ENCODE measurements at places on chromosomes 16 and 17. TPM values are rescaled to one million over a fixed set of nuclear protein-coding genes. Genes with fewer than 3 reads are reported as not detected.

GRAPL gene
- total RNA-seq = 0.37 TPM

CHST4 gene
- 2.4 TPM for total RNA-seq

KRTAP1-5 gene
- total RNA-seq = not detected

EVI2B gene
- not detected for total RNA-seq

TMEM238L gene
- total RNA-seq = not detected

HOXB6 gene
- total RNA-seq = 27.9 TPM

KRT40 gene
- total RNA-seq = not detected

GRCh38 chr16:84065536-84066132, 23.0 kb upstream of the SLC38A8 start:
- peaks cover 18% of the 10 kb centered on the region for H3K36me3 ChIP-seq
- no peaks in the 10 kb centered on the region for H3K4me1 ChIP-seq
- H3K27ac ChIP-seq = no peak overlapping the region
- no peak overlapping the region for H3K4me3 ChIP-seq
- DNase-seq = peak; percentile 42
- no peaks in the 10 kb centered on the region for H3K27me3 ChIP-seq

DNA sequence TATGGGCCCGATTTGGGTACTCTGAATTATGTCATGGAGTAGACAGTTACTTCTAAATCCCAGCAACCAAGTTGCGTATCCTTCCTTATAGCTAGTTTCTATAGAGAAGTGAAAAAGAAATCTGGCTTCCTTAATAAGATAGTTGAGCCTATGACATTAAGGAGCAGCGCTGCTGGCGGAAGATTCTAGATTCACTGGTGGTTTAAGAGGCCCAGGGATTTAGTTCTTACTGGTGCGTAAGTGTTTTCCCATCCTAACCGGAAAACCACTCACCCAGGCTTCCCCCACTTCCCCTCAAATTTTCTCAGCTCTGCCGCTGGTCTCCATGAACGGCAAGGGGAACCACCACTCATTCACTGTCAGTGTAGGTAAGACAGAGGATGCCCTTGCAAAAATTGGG, 230.4 kb downstream of the CPPED1 start:
- H3K27ac ChIP-seq = no peak overlapping the region
- H3K36me3 ChIP-seq = no peaks in the 10 kb centered on the region
- no peak for DNase-seq
- no peak overlapping the region for H3K4me3 ChIP-seq

DNA sequence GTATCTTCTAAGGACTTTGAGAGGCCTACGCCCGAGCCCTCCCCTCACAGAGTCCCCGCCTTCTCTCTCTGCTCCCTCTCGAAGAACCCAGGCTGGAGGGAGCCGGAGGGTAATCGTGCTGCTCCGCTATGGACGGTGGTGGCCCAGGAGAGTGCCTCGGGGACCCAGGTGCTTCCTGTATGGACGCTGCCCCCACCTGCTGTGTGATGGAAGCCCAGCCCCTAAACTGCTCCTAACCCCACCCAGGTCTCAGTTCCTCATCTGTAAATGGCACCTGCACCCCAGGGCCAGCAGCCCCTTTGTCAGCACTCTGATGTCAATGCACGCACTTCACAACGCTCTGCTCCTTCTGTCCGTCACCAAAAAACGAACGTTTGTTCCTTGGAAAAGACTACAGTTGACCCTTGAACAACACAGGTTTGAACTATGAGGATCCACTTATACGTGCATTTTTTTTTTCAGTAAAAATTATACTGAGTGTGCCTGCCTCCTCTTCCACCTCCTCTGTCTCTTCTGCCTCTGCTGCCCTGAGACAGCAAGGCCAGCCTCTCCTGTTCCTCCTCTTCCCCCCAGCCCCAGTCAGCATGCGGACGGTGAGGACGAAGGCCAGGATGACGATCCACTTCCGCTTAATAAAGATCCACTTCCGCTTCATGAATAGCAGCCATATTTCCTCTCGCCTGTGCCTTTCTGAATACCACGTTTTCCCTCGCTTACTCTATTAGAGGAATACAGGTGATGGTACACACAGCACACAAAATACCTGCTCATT, 118.3 kb downstream of the BANP start:
- no peaks in the 10 kb centered on the region for H3K4me1 ChIP-seq
- H3K27ac ChIP-seq = no peak overlapping the region
- no peaks in the 10 kb centered on the region for H3K36me3 ChIP-seq

- no peak overlapping the region for H3K4me3 ChIP-seq
- H3K27me3 ChIP-seq = no peaks in the 10 kb centered on the region
- H3K4me1 ChIP-seq = no peaks in the 10 kb centered on the region
- H3K27ac ChIP-seq = no peak overlapping the region
- DNase-seq = no peak
These were observed 16.0 kb upstream of the KCNJ16 start for GRCh38 chr17:70059071-70059470.

GRCh38 chr17:14619821-14620220, 318.9 kb downstream of the HS3ST3B1 start:
- DNase-seq = no peak
- H3K4me1 ChIP-seq = no peaks in the 10 kb centered on the region
- no peak overlapping the region for H3K4me3 ChIP-seq
- H3K36me3 ChIP-seq = no peaks in the 10 kb centered on the region

DNA sequence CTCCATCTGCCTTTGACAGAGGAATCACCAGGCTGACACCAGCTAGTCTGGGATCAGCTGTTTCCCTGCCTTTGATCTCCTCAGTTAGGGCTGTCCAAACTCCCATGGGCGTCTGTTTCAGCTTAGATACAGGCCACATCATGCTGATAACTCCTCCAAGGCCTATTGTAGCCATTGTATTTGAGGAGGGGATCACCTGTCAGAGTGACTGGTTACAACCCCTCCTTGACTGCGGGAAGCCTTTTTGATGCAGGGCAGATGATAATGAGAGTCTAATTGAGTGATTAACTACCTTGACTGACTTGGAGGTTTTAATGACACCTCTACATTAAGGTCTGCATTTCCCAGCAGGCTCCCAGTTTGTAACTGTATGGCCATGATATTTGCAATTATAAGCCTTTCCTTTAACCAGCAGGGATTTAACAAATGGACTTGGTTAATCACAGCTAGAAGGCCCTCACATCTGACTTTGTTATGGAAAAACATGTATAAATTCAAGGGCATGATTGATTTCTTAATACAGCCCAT, 863.5 kb downstream of the KCNJ2 start:
- DNase-seq = no peak
- no peak overlapping the region for H3K4me3 ChIP-seq
- H3K36me3 ChIP-seq = no peaks in the 10 kb centered on the region
- H3K27me3 ChIP-seq = no peaks in the 10 kb centered on the region
- H3K27ac ChIP-seq = no peak overlapping the region

DNA sequence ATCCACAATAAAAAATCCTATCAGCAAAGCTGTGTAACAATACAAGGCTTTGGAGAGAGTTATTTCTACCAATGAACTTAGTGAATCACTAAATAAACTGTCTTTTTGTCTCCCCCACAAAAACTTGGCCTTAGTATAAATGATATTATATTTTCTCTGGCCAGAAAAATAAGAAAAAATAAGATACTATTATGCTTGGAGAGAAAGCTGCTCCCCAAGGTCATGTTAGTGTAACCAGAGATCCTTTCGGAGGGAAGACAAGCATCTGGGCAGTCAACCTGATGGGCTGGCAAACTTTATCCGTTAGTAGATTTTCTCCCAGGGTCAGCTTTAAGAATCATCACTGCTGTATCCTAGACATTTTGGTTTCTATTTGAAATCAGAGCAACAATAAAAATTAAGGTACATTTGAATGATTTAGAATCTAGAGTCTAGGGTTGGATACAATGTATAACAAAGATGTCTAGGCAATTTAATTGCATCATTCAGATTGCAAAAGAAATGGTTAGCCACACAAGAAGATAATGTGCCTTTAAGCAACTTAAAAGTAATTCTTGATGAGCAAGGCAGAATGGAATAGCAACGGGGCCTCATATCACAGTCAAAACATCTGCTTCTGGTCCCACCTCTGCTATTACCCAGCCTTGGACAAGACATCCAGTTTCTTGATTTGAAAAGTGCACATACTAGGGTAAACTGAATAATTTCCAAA, 280.4 kb downstream of the SLC39A11 start:
- H3K27ac ChIP-seq = no peak overlapping the region
- no peaks in the 10 kb centered on the region for H3K27me3 ChIP-seq
- no peaks in the 10 kb centered on the region for H3K36me3 ChIP-seq
- DNase-seq = no peak
- H3K4me3 ChIP-seq = no peak overlapping the region

- peaks cover 92% of the 10 kb centered on the region for H3K27me3 ChIP-seq
- no peak overlapping the region for H3K27ac ChIP-seq
- no peak overlapping the region for H3K4me3 ChIP-seq
- no peaks in the 10 kb centered on the region for H3K36me3 ChIP-seq
- DNase-seq = no peak
- no peaks in the 10 kb centered on the region for H3K4me1 ChIP-seq
These were observed 62.0 kb downstream of the TMEM132E start for GRCh38 chr17:34641368-34641767.

DNA sequence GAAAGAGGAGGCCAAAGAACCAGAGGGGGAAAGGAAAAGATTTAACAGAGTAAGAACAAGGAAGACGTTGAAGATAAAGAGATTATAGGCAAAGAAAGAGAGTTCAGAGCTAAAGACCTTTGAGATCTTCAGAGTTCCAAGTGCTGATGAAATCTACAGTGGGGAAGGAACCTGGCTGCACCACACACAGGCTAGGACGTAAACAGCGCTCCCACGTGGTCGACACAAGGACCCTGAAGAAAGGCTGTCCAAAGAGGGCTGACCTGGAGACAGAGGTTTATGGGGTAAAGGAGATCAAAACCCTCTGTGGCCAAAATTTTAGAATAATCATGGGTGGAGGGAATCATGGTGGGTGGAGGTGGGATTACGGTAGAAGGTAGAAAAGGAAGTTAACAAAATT, 121.6 kb downstream of the PMP22 start:
- H3K36me3 ChIP-seq = no peaks in the 10 kb centered on the region
- no peaks in the 10 kb centered on the region for H3K27me3 ChIP-seq
- no peaks in the 10 kb centered on the region for H3K4me1 ChIP-seq
- H3K4me3 ChIP-seq = no peak overlapping the region
- no peak overlapping the region for H3K27ac ChIP-seq
- DNase-seq = no peak

DNA sequence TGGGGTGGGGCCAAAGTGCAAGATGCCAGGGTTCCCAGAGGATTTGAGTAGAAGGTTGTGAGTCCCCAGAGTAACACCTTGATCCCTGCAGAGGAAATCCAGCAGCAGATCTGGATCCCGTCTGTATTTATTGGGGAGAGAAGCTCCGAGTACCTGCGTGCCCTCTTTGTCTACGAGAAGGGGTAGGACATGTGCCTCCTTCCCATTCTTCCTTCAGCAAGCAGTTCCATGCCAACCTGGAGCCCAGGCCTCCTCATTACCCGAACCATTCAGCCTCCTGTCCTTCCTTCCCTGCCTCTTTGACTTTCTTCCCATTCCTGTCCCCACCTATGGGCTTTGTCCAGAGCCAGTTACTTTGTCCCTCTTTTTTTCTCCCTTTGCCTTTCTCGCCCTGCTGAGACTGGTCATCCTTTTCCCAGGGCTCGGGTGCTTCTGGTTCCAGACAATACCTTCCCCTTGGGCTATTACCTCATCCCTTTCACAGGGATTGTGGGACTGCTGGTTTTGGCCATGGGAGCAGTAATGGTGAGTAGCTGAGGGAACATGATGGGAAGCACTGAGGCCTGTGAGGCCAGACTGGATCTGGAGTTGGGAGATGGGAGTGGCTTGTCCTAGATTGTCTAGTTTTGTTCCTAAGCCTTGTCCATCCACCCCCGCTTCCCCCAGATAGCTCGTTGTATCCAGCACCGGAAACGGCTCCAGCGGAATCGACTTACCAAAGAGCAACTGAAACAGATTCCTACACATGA, 2.9 kb downstream of the RNF167 start:
- no peak for DNase-seq
- H3K4me3 ChIP-seq = no peak overlapping the region
- peaks cover 43% of the 10 kb centered on the region for H3K4me1 ChIP-seq
- no peaks in the 10 kb centered on the region for H3K27me3 ChIP-seq

- H3K4me3 ChIP-seq = no peak overlapping the region
- peak; percentile 97 for DNase-seq
- H3K36me3 ChIP-seq = no peaks in the 10 kb centered on the region
These were observed 23.9 kb upstream of the FMNL1 start for GRCh38 chr17:45197555-45198334.

- no peaks in the 10 kb centered on the region for H3K36me3 ChIP-seq
- H3K4me1 ChIP-seq = peaks cover 10% of the 10 kb centered on the region
- no peaks in the 10 kb centered on the region for H3K27me3 ChIP-seq
- no peak overlapping the region for H3K27ac ChIP-seq
These were observed 6.5 kb downstream of the MOSMO start for GRCh38 chr16:22014271-22014873.

DNA sequence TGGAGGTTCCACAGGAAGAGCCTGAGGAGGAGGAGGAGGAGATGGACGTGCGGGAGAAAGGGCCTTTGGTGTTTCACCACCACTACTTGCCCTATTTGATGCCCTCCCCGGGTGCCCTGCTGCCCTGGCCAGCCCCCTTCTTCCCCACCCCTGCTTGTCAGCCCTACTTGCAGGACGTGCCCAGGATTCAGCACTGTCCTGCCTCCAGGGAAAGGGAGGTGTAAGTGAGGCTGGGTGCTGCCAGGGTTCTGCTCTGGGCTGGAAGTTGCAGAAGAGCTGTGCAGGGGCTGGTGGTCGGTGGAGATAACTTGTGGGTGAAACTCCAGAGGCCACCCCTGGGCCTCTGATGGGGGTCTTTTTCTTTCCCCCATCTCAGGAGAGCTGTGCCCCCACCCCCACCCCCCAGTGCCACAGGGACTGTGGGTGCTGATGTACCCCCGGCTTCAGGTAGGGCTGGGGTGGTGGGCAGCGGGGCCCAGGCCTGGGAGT, 3.0 kb downstream of the PRR29 start:
- no peaks in the 10 kb centered on the region for H3K36me3 ChIP-seq
- H3K4me1 ChIP-seq = peaks cover 21% of the 10 kb centered on the region
- H3K27me3 ChIP-seq = 0 out of 2 replicates have a peak, but pooled peaks cover 11% of the 10 kb centered on the region
- H3K27ac ChIP-seq = no peak overlapping the region
- no peak overlapping the region for H3K4me3 ChIP-seq

- peaks cover 3% of the 10 kb centered on the region for H3K36me3 ChIP-seq
- H3K27me3 ChIP-seq = no peaks in the 10 kb centered on the region
- peak overlapping the region; percentile 68 for H3K4me3 ChIP-seq
- no peak for DNase-seq
- no peak overlapping the region for H3K27ac ChIP-seq
- peaks cover 8% of the 10 kb centered on the region for H3K4me1 ChIP-seq
These were observed 832 bp downstream of the CDK5R1 start for GRCh38 chr17:32487473-32488176.

GRCh38 chr16:56198006-56198754, 6.9 kb downstream of the GNAO1 start:
- H3K4me3 ChIP-seq = no peak overlapping the region
- no peaks in the 10 kb centered on the region for H3K36me3 ChIP-seq
- no peaks in the 10 kb centered on the region for H3K27me3 ChIP-seq
- H3K4me1 ChIP-seq = peaks cover 27% of the 10 kb centered on the region
- DNase-seq = no peak
- H3K27ac ChIP-seq = no peak overlapping the region

- no peak overlapping the region for H3K4me3 ChIP-seq
- no peak overlapping the region for H3K27ac ChIP-seq
- peaks cover 6% of the 10 kb centered on the region for H3K36me3 ChIP-seq
- H3K4me1 ChIP-seq = no peaks in the 10 kb centered on the region
These were observed 18.8 kb downstream of the GSE1 start for GRCh38 chr16:85631802-85632393.

All from PC-9 (cell line).